Memory B cell (primary cell): ENCODE measurements at places on chromosomes 12 and 14.

- H3K27ac ChIP-seq, result no peak overlapping the region
- no peaks in the 10 kb centered on the region for H3K27me3 ChIP-seq
- peaks cover 15% of the 10 kb centered on the region for H3K36me3 ChIP-seq
- DNase-seq, result no peak
- H3K4me3 ChIP-seq, result no peak overlapping the region
Measured at GRCh38 chr14:68106456-68106855, 286.9 kb downstream of the RAD51B start.

DNA sequence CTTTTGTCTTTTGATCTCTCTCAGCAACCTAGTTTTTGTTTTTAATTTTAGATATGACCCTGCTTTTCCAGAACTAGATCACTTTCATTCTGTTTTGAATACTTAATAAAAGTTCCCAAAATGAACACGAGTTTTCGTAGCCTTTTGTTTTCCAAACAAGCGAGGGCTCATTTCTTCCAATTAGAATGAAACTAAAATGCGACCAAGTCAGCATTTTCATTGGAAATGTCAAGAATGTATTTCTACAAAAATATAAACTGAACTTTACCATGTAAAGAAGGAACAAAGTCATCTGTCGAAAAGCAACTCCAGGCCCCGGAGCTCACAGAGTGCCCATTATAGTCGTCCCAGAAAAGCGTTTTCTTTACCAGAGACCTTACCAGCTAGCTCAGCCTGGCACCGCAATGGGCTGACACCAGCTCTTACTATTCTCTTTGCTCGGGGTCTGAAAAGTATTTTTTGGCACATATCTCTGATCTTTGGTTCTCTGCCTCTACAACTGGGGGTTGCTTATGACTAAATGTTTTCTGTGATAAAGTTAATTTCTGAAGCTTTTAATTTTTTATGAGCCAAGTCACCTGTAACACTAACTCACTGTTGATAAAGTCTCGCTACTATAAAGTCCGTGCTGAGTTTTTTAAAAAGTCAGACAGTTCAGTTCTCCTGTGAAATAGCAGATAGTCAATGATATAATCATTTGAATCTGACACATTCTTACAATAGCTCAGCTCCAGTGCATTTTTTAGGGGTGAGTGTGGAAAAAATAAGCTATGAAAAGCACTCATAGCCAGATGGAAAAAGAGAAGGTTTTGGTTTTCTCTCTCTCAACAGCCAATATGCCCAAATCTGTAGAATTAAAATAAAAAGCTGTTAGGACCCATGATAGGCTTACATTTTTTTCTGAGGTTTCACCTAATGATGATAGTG, 43.4 kb downstream of the SAMD4A start:
- H3K4me3 ChIP-seq, result no peak overlapping the region
- H3K27me3 ChIP-seq, result no peaks in the 10 kb centered on the region
- peaks cover 11% of the 10 kb centered on the region for H3K4me1 ChIP-seq

GRCh38 chr12:109578330-109578927, 4.8 kb downstream of the MVK start:
- no peak overlapping the region for H3K27ac ChIP-seq
- no peaks in the 10 kb centered on the region for H3K27me3 ChIP-seq
- H3K4me1 ChIP-seq, result peaks cover 9% of the 10 kb centered on the region
- peaks cover 22% of the 10 kb centered on the region for H3K36me3 ChIP-seq
- DNase-seq, result no peak

DNA sequence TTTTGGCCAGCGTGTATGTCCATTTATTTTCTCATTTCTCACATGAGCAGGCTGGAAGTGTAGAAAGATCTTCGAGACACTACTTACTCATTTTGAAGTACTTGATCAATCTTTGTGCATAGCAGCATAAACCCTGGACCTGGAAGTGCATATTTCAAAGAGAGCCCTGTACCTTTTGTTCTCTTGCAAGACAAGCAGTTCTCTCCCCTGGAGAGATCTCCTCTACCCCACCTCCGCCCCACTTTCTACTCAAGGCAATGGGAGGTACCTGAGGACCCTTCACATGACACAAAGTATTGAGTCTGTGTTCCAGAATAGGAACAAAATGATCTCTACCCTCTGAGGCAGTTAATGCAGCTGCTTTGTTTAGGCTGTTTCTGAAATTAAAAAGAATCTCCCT, 27.4 kb upstream of the RASSF3 start:
- H3K4me1 ChIP-seq, result peaks cover 8% of the 10 kb centered on the region
- no peak for DNase-seq
- H3K36me3 ChIP-seq, result no peaks in the 10 kb centered on the region
- peaks cover 7% of the 10 kb centered on the region for H3K27me3 ChIP-seq
- H3K4me3 ChIP-seq, result no peak overlapping the region

- H3K27ac ChIP-seq, result no peak overlapping the region
- no peaks in the 10 kb centered on the region for H3K36me3 ChIP-seq
- no peak for DNase-seq
- H3K4me1 ChIP-seq, result peaks cover 3% of the 10 kb centered on the region
- H3K4me3 ChIP-seq, result no peak overlapping the region
- peaks cover 14% of the 10 kb centered on the region for H3K27me3 ChIP-seq
Measured at GRCh38 chr12:3071107-3071506, 6.1 kb upstream of the TSPAN9 start.
